ENCODE measurements at places on chromosomes 7 and 10.

- DNase-seq, result no peak
Observed at GRCh38 chr7:39565538-39565937, 666 bp upstream of the YAE1 start.

DNA sequence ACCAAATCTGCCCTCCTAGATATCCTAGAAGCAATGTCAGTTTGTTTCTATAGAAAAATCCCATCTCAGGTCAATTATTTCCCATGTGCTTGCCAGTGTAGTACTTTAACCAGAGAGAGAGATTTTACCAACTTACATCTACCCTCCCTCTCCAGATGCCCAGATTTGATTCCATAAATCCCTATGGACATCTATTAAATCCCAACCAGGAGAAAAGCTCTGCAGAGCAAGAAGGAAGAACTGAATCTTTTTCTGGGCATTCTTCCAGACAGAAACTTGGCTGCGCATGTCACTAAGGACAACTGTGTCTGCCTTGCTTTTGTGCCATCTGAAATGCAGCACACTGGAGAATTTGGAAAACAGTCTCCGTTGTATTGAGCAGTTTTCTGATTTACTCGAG lies 597.6 kb downstream of the SORCS1 start:
- DNase-seq, result no peak

DNA sequence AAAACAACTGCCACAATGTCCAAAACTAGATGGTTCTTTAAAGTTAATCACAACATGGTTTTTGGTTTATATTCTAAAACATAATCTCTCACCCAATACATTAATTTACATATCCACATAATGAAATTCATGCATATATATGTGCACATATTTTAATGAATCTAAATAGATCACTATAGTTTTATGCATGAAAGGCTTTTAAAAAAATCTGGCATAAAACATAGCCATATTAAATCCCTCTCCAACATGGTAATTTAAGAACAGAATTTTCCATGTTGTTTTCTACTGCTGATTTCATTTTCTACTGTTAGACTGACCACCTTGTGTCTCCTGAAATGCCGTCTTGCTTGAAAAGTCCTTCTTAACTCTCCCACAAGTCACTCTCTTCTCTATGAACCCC lies 196.1 kb upstream of the AOAH start:
- DNase-seq, result no peak

DNA sequence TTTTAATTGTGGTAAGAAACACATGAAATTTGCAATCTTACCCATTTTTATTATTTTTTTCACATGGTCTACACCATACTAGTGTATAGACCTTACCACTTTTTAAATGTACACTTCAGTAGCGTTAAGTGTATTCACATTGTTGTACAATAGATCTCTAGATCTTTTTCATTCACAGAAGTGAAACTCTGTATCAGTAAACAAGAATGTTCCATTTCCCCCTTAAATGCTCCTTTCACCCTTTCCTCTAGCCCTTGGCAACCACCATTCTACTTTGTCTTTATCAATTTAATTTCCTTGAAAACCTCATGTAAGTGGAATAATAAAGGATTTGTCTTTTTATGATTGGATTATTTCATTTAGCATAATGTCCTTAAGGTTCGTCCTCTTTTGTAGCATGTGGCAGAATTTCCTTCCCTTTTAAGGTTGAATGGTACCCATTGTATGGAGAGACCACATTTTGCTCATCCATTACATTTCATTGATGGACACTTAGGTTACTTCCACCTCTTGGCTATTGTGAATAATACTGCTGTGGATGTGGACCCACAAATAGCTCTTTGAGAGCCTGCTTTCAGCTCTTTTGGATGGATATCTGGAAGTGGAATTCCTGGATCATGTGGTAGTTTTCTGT lies 45.7 kb downstream of the SNX10 start:
- DNase-seq, result no peak

DNA sequence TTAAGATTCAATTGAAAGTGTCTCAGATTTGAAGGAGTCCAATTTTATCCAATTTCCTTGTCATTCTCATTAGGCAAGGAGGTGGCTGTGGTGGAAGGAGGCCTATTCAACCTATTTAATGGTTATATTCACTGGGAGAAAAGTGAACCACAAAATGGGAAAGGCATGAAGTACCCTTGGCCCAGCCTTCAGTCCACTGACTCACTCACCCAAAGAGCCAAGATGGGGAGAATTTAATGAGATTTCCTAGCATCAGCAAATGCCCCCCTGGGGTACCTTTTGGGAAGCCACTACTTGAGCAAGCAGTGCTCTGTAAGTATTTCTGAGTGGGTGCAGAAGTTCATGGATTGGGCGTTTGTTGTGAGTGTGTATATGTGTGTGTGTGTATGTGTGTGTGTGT lies 144.1 kb downstream of the NRP1 start:
- no peak for DNase-seq

Data from forelimb muscle (tissue), 1 donor.